Mesendoderm (in vitro differentiated cells): ENCODE measurements at places on chromosomes 5 and 9.

- peak; percentile 53 for DNase-seq
- H3K4me1 ChIP-seq: no peaks in the 10 kb centered on the region
- no peaks in the 10 kb centered on the region for H3K36me3 ChIP-seq
- no peaks in the 10 kb centered on the region for H3K27me3 ChIP-seq
Observed at GRCh38 chr5:105230516-105231157, 1668.0 kb upstream of the NUDT12 start.

GRCh38 chr9:38154501-38155421 is 85.7 kb upstream of the SHB start:
- H3K27me3 ChIP-seq: no peaks in the 10 kb centered on the region
- H3K4me1 ChIP-seq: peaks cover 4% of the 10 kb centered on the region
- DNase-seq: peak; percentile 55
- H3K27ac ChIP-seq: no peak overlapping the region

GRCh38 chr9:113616621-113617496 is 153.3 kb downstream of the RGS3 start:
- H3K27me3 ChIP-seq: no peaks in the 10 kb centered on the region
- no peak for DNase-seq
- H3K4me3 ChIP-seq: no peak overlapping the region

DNA sequence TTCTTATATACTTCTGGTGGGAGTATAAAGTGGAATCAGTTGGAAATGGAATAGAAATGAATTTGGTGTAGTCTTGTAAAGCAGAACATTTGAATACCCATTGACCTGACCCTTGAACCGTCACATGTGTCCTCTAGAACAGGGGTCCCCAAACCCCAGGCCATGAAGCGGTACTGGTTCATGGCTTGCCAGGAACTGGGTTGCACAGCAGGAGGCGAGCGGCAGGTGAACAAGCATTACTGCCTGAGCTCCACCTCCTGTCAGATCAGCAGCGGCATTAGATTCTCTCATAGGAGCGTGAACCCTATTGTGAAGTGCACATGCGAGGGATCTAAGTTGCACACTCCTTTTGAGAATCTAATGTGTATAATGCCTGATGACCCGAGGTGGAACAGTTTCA is 80.0 kb downstream of the RANBP17 start:
- no peak for DNase-seq
- no peak overlapping the region for H3K4me3 ChIP-seq
- no peaks in the 10 kb centered on the region for H3K36me3 ChIP-seq

DNA sequence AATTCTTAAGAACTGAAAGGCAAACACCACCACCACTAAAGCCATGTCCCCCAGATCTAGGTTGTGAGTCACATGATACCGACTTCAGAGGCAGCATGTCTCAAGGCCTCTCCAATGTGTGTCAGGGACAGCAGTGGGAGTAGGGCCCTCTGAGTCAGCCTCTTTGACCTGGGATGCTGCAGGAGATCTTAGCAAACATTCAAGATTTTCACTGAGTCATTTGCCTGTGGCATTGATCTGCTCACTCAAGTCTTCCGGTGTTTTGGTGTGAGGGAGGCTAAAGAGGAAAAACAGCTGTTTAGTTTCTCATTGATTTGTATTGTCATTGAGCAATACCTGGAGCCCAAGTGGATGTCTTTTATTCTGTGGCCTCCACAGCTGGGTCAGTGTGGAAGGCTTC is 36.1 kb downstream of the TMC1 start:
- no peaks in the 10 kb centered on the region for H3K36me3 ChIP-seq
- H3K4me3 ChIP-seq: no peak overlapping the region
- DNase-seq: peak; percentile 75
- H3K4me1 ChIP-seq: no peaks in the 10 kb centered on the region
- no peak overlapping the region for H3K27ac ChIP-seq
- H3K27me3 ChIP-seq: no peaks in the 10 kb centered on the region

- H3K36me3 ChIP-seq: no peaks in the 10 kb centered on the region
- H3K4me3 ChIP-seq: no peak overlapping the region
- DNase-seq: no peak
Observed at GRCh38 chr5:122665051-122665450, 109.8 kb upstream of the SNX2 start.

- peaks cover 4% of the 10 kb centered on the region for H3K27me3 ChIP-seq
- no peaks in the 10 kb centered on the region for H3K36me3 ChIP-seq
- DNase-seq: peak; percentile 42
- H3K4me3 ChIP-seq: no peak overlapping the region
- H3K4me1 ChIP-seq: no peaks in the 10 kb centered on the region
Observed at GRCh38 chr5:76960004-76960625, 7.3 kb downstream of the CRHBP start.

DNA sequence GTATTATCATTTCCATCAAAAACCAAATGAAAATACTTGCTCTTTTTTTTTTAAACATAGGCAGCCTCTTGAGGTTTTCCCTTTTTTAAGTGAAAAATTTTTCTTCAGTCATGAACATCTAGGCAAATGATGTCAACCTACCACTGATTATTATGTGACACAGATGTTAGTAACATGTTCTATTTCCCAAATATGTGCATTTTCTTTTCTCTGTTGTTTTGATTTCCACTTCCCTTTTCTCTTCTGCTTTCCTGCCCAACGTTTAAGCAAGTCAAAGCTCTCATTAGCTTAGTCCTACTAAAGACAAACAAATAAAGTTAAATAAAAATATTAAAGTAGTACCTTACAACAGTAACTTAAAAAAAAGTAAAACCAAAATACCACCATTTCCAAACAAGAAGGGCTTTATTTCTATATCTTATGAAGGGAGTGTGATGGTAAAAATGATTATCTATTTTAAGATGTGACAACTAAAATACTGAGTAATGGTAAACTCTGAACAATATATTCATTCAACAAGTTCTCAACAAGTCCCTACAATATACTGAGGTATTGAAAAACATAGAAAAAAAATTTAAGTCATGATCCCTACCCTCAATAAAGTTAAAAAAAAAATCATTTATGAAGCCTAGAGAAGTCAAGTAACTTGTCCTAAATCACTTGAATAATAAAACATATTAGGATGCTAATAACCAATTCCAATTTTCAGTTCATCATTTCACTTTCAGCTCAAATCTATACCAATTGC is 9.4 kb downstream of the SLC38A9 start:
- no peak overlapping the region for H3K27ac ChIP-seq
- H3K36me3 ChIP-seq: no peaks in the 10 kb centered on the region
- no peaks in the 10 kb centered on the region for H3K4me1 ChIP-seq
- H3K27me3 ChIP-seq: no peaks in the 10 kb centered on the region
- no peak for DNase-seq
- H3K4me3 ChIP-seq: no peak overlapping the region

- H3K4me3 ChIP-seq: no peak overlapping the region
- H3K36me3 ChIP-seq: no peaks in the 10 kb centered on the region
- DNase-seq: no peak
Observed at GRCh38 chr5:72459089-72459661, 48.0 kb downstream of the ZNF366 start.

DNA sequence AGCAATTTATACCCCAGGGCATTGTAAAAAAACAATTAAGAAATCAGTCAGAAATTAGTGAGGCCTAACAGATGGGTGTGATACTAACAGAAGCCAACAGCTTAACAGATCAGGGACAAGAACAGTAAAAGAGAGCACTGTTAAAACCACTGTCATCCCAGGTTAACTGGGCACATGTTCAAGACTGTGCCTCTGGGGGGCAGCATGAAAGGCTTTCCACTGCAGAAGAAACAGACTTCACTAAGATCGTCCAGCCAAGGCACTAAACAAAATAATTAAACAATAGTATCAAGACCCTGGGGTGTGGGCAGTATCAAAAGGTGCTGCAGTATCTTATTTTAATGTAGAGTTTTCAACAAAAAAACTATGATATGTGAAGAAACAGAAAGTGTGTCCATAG is 43.5 kb downstream of the FBN2 start:
- H3K4me1 ChIP-seq: no peaks in the 10 kb centered on the region
- H3K27ac ChIP-seq: no peak overlapping the region
- H3K36me3 ChIP-seq: peaks cover 1% of the 10 kb centered on the region
- peak; percentile 57 for DNase-seq

DNA sequence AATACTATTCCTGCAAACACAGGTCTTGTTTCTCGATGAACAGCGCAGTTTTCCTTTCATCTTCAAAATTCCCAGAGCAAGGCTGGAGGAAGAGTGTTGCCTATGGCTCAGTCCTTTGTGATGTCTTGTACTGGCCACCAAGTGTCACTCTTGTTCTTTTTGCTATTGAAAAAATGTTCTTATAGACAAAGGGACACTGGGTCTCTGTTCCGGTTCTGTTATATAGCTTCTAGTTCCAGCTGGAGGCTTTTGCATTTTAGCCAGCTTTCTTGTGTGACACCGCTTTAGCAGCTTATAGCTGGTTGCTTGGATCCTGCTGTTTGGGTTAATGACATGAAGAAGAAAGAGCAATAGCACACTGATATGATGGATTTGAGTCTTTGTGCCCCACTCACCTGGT is 343.7 kb upstream of the KCNN2 start:
- H3K4me1 ChIP-seq: no peaks in the 10 kb centered on the region
- no peaks in the 10 kb centered on the region for H3K36me3 ChIP-seq
- no peaks in the 10 kb centered on the region for H3K27me3 ChIP-seq
- H3K27ac ChIP-seq: no peak overlapping the region
- peak; percentile 39 for DNase-seq

DNA sequence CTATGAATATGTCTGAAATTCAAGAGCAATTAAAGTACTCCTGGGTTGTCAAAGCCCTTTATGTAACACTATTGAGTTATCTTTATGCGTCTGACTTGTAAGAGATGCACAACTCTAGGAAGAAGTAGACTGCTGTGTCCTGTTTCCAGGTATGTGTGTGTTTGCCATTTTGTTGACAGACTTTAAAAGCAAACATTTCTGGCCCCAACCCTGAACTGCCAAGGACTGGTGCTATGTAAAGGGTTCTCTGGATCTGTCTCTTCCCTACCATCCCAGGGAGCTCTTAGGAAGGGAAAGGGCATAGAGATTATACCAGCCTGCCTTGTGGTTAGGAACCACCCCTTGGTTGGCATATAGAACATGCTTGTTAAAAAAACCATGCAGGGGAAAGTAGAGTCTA is 12.1 kb downstream of the SLC22A5 start:
- DNase-seq: no peak
- no peak overlapping the region for H3K4me3 ChIP-seq
- no peaks in the 10 kb centered on the region for H3K4me1 ChIP-seq
- H3K36me3 ChIP-seq: no peaks in the 10 kb centered on the region
- H3K27me3 ChIP-seq: no peaks in the 10 kb centered on the region
